ENCODE measurements at places on chromosomes 3 and 15.

GRCh38 chr3:184693011-184693975 lies 18.6 kb downstream of the MAGEF1 start:
- DNase-seq = no peak

- no peak for DNase-seq
These were observed 67.8 kb downstream of the UBP1 start for GRCh38 chr3:33372218-33373081.

- DNase-seq = no peak
These were observed 14.9 kb upstream of the DNAAF4 start for GRCh38 chr15:55522742-55523450.

DNA sequence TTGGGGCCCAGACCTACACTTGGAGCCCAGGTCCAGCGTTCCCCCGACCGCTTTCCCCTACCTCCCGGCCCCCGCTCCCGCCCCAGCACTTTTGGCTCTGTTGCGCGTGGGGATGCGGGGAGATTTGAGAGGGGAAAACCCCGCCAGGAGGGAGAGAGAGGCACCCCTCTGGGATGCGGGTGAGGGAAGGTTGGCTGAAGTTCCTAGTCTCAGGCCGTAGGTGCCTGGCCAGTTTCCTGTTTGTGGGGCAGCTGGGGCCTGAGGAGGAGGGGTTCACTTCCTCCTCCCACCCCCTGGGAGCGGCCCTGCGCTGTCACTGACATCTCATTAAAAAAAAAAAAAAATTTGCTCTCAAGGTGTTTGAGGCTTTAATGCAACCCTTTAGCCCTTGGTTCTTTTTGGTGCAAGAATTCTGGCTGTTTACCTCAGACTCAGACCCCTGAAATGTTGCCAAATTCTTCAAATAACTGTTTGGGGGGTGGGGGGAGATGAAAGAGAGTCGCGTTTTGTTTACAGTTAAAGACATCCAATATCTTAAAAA lies 2.6 kb downstream of the FAM43A start:
- no peak for DNase-seq

DNA sequence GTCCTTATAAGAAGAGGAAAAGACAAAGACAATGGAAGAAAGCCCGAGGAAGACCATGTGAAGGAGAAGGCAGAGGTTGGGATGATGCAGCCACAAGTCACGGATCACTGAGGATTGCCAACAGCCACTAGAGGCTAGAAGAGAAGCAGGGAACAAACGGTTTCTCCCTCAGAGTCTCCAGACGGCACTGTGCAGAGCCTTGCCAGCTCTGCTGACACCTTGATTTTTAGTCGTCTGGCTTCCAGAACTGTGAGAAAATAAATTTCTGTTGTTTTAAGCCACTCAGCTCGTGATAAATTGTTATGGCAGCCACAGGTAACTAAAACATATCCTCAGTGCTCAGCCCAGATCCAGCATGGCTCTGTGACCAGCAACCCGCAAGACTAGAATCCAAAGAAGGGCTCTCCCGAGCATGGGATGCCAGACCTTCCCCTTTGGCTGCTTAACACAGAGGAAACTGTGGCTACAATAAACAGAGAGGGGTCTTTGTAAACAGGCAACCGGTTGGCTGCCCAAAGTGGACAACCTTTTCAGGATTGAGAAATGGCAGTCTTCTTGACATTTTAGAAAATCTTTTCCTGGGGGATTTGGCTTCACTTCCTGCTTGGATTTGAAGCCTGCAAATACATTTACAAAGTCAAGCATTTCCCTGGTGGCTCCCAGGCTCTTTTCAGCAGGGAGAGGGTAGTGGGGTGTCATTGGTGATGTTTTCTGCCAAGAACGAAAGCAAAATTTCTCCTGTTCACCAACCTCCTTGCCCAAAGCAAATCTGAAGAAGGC lies 88.7 kb upstream of the ADPGK start:
- DNase-seq = no peak

DNA sequence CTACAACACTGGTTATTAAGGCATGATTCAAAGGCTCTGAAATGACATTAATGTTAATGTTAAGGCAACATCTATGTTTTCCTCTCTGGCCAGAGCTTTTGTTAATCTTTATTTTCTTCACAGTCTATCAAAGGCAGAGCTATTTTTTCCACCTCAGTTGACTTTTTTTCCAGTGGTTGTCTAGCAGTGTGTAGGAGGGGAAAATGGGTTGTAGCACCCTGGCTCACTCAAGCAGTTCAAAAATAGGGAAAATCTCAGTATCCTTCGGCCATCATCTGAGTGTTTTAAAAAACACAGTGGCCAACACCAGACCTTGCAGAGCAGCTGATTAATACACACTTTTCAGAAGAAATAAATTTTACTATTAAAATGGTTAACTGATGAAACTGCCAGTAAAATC lies 21.4 kb downstream of the CBLB start:
- DNase-seq = no peak

DNA sequence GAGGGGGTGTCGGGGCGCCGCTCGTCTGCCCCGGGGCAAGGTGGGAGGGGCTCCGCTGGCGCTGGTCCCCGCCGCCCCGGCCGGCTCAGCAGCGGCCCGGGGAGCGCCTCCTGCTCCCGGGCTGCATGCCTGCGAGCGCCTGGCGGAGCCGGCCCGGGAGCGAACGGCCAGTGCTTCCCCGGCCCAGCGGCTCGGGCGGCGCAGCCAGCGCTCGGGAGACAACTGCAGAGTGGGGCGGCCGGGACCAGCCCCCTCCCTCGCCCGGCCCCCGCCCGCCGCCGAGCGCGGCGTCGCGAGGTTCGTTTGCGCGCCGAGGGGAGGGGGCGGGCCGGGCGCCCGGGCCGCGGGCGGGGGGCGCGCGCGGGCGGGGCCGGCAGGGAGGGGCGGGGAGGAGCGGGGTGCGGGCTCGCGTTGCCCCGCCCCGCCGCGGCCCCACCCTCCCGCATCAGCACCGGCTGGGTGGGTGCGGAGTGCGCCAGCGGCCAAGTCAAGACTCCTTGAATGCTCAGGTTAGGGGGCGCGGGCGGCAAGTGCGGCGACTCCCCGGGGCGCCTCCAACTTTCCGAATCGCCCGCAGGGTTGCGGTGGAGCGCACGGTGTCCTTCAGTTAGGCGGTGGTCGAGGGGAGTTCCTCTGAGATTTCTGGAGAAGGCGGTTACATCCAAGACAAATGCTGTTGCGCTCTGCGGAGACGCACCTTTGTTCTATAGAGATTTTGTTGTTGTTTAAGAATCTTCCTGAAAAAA lies at the start of gene RGMA:
TSS of gene RGMA (minus strand) at position 231 of the 746 bp plus-strand sequence. CDS start 279 bp downstream, outside the sequence.
- DNase-seq = no peak

GRCh38 chr15:80727196-80727595 lies 32.1 kb downstream of the ABHD17C start:
- DNase-seq = no peak

DNA sequence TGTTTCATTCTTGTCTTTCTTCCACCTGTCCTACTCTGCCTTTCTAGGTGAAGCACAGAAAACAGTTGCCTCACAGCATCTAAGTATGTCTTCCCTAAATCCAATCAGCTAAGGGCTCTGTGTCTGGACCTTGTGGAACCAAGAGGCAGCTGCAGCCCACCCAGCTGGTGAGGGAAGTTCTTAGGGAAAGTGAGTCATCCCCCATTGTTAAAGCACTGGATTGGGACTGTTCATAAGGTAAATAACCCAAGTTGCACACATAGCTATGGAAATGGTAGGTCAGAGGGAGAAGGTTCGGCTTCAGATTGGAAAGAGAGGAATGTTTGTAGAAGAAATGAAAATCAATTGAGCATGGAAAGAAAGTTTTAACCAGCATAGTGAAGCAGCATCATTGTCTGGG lies 18.0 kb upstream of the ARNT2 start:
- DNase-seq = no peak

DNA sequence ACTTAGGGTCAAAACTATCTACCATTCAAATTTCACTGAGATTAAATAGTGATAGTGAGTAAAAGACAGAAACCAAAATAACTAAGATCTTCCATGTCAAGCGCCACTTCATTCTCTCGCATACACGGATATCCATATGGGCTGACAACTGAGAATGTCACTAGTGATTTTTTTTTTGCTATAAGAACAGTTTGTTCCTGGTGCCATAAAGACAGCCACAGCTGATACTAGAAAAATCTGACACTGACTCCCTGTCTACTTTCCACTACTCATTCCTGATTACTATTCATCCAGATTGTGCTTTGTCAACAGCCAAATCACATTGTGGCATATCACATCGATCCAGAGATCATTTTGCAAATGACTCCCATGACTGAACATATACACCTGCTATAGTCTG lies 45.8 kb upstream of the CDAN1 start:
- DNase-seq = no peak

DNA sequence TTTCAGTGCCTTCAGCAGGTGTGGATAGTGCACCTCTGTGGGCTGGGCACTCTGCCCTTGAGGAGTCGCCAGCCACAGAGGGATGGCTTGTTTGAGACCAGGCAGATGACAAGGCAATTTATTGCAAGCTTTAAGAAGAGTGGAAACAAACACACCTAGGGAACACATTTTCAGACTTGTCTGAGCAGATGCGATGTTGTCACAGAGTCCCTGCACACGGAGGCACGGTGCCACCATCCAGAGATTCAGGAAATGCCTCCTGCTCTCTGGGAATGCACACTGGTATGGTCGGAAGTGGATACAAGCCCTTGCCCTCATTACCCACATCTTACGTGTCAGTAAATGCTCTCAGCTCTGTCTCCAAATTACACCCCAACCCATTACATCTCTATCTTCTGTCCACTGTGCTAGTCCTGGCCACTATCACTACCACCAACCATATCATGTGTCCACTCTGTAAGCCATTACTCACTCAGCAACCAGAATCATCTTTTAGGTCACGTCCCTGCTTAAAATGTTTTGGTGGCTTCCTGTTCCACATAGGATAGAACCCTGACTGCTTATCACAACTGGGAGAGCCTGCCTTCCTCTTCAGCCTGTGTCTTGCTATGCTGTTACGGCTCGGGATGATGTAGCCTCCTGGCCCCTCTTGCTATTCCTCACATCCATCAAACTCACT lies 196.9 kb downstream of the SLCO3A1 start:
- no peak for DNase-seq

DNA sequence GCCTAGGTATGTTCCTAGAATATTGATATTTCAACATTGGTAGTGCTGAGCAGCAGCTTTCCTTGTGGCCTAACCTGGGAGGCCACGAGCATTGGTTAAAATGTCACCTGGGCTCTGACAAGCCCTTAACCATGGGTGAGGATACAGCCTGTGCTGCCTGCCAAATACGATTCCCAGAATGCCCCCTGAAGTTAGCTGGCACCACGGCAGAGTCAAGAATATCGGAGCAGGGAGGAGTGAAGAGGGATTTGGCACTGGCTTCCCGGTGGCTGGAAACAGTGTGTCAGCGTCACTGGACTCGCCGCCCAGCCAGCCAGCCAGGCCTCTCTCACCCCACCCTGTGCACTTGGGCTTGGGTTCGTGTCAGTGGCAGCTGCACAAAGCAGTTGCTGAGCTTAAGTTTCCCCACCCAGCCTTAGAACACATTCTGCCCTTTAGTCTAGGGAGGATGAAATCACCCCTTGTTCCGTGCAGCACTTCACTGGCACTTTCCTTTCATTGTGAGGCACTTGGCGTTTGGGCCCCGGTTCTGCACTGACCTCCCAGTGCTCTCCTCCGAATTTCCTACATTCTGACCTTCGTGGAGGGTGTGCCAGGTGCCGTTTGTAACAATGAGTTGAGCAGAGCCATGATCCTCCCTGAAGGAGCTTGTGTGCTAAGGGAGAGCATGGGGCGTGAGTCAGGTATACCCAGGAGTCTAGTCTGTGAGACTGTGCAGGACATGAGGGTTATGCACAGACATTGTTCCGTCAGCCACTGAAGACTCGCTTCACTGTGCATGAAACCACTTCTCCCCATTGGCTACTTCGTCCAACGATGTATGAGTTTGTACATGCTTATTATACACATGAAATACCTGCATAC lies 152.8 kb upstream of the BHLHE40 start:
- no peak for DNase-seq

DNA sequence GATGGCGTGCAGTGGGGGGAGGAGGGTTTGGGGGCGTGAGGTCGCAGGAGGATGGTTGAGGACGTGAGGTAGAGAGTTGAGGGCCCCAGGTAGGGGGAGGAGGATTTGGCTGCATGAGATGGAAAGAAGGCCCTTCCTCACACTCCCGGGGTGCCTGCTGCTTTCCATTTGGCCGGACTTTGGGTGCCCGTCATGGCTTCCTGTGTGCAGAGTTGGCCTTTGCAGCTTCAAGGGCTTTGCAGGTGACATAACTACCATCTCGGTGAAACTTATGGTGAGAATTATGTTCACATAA lies 1.7 kb downstream of the MLF1 start:
- DNase-seq = no peak

- DNase-seq = peak; percentile 10
These were observed 57.6 kb upstream of the SLC6A11 start for GRCh38 chr3:10758304-10759037.

GRCh38 chr3:48656841-48657281 lies 5.8 kb downstream of the CELSR3 start:
- no peak for DNase-seq

GRCh38 chr15:80093854-80094418 lies 34.5 kb downstream of the ZFAND6 start:
- DNase-seq = no peak

DNA sequence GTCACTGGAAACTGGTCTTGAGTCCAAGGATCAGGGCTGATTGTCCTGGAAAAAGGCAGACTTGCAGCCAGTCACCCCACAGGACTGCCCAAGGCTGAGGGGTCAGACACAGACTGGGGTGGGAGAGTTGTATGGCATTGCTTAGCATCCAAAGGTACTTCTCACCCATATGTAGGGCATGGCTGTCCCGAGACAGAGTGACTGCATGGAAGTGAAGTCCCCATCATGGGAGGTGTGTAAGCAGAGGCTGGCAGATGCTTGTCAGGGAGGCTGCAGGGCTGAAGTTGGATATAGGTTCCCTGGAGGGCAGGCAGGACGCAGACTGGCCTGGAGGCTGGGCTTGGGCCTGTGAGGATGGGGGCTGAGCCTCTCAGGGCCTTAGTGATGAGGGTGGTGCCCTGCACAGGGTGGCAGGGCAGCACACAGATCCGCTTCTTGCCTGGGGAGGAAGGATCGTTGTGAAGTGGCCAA lies 31.1 kb downstream of the PSTPIP1 start:
- DNase-seq = no peak

DNA sequence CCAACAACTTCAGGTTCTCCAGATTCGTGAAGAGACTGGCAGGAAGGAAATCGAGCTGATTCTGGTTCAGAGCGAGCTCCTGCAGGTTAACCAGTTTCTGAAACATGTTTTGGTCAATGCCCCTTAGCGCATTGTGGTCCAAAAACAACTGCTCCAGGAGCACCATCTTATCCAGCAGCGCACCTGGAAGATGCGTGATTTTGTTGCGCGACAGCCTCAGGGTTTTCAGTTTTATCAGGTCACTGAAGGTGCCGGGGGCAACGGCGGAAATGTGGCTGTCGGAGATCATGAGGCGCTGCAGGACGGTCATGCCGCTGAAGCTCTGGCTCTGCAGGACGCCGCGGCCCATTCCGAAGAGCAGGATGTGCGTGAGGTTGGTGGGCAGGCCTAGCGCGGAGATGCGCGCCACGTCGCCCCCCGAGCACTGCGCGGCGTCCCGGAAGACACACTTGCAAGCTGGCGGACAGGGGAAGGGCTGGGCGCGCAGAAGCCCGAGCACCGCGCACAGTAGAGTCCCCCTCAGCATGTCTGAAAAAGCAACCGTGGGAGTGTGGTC lies 1.2 kb downstream of the GP5 start:
- DNase-seq = no peak

GRCh38 chr15:39430389-39430788 lies 150.5 kb upstream of the THBS1 start:
- no peak for DNase-seq

GRCh38 chr3:52742418-52743041 lies 28.2 kb downstream of the NEK4 start:
- DNase-seq = peak; percentile 5

GRCh38 chr3:105837143-105837740 lies 31.6 kb downstream of the CBLB start:
- no peak for DNase-seq

Measured in fibroblast of skin of left quadriceps (primary cell).